Fibroblast of the aortic adventitia (primary cell): ENCODE measurements at places on chromosomes 11 and 22. TPM values are rescaled to one million over a fixed set of nuclear protein-coding genes. Genes with fewer than 3 reads are reported as not detected.

GRCh38 chr11:35102267-35102666 lies 36.7 kb upstream of the CD44 start:
- DNase-seq = peak; percentile 60

DNA sequence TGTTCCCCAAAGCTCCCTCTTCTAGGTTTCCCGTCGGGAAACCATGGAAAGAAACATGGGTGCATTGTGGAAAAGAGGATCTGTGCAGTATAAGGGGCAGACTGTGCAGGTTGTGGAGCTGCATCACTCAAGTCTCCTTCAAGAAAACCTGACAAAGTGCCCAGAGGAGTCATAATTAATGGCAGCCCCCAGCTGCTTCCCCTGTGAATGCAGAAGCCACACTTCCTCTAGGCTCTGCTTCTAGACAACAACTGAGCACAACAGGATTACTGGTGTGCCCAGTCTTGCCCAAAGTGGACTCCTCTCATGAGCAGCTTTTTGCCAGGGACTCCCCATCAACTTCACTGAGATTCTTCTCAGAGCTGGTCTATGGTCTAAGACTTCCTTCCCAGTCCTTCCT lies 42.6 kb upstream of the SCUBE2 start:
- DNase-seq = no peak

DNA sequence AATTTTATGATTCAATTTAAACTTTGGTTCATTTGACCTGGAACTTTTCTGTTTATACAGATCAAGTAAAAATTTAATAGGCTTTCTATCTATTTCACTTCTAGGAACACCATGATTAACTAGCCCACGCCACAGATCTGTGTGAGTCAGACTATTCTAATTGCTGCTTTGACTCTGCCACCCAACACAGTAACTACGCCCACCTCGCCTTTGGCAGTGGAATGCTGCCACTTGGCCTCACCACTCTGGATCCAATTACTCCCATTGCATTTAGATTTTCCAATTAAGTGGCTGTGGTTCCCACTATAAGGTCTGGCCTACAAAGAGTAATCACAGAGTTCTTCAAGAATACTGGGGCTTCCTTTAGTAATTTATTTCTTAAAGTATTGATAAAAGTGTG lies 46.6 kb upstream of the LIN7C start:
- DNase-seq = no peak

SAC3D1 gene
- total RNA-seq = 13.0 and 19.1 TPM in 2 replicates

SOX10 gene
- not detected in 2 replicates for total RNA-seq

- DNase-seq = no peak
Observed at GRCh38 chr11:128726458-128727139, 32.7 kb downstream of the FLI1 start.

TTC12 gene
- total RNA-seq = 9.8 and 12.7 TPM in 2 replicates

DNA sequence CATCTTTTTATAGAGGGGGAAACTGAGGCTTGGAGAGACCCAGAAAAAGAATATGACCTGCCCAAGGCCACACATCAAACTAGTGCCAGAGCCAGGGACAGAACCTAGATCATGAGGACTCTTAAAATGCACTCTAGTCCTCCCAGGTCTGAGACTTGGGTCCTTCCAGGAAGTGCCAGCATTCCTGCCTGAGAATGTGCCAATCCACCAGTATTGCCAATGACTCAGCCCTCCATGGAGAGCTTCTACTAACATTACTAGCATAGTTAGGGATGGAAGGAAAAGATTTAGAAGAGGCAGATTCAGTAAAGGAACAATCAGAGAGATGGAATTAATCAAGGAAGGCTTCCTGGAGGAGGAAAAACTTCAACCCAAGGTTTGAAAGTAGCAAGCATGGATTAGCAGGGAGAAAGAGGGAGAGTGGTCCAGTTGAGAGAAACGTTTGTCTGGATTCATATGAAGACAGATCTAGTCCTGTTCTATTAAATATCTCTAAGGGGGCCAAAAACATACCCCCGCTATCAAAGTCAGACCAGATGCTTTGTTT lies 20.1 kb upstream of the SMIM35 start:
- DNase-seq = peak; percentile 4

P2RX6 gene
- 0.63 and 5.9 TPM in 2 replicates for total RNA-seq

CNTN5 gene
- total RNA-seq = 0.90 TPM in 1 of 2 replicates, not detected in the other

POU2AF1 gene
- not detected in 2 replicates for total RNA-seq

DNA sequence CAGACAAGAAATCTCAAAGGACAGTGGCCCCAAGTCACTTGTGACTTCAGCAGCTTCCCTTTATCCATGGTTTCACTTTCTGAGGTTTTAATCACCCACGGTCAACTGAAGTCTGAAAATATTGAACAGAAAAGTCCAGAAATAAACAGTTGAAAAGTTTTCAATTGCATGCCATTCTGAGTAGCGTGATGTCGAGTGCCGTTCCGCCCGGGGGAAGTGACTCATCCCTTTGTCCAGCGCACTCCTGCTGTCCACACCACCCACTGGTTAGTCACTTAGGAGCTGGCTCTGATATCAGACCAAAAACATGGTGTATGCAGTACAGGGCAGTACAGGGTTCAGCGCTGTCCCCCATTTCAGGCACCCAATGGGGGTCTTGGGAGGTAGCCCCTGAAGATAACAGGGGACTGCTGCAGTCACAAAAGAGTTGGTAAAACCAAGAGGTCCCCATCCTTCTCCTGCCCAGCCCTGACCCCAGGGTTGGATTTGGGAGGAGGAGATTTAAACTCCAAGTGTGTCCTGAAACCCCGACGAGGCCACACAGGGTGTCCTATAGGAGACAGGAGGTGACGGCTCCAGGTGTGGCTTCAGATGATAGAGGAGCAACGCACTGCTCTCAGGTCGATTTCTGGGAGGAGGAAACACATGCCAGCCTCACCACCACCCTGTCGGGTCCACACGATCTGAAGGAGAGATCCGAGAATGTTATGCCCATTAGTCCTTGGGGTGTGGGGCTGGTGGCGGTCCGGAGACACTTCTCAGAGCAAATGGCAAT lies 390.1 kb downstream of the CTTN start:
- DNase-seq = peak; percentile 80

- no peak for DNase-seq
Observed at GRCh38 chr11:96028746-96029145, 104.8 kb upstream of the MTMR2 start.

DNA sequence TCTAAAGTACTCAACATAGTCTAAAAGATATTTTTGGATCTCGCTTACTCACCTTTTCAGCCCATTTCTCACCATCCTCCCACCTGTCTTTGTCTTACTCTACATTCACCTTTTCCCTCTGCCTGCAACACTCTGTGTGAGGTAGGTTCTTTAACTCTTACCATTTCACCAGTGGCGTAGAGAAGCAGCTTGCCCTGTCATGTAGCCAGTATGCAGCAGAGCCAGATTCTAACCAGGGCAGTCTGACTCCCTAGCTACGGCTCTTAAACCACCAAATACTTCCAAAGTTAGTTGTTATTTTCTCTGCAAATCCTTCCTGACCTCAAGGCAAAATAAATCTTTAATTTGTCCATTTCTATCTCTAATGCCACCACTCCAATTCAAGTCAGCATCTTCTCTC lies 7.5 kb downstream of the ALG8 start:
- no peak for DNase-seq

ACTN3 gene
- total RNA-seq = not detected in 2 replicates

SMIM38 gene
- total RNA-seq = 0.09 and 0.33 TPM in 2 replicates

AKIP1 gene
- total RNA-seq = 22.1 and 32.7 TPM in 2 replicates

DNA sequence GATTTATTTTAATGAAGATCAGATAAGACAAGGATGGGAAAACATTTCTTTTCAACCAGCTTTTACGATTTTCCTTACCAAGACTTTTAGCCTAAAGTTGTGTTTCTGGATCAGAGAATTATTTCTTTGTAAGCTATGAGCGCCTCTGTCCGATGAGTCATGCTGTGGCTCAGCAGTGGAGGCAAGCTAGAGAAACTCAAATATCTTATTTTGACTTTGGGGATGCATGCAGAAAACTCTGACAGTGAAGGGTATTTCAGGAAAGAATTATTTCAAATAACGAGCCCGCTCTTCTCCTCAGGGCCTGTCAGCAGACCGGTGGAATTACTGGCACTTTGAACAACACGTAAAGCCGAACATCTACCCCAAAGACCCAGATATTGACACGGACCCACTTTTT lies 77.9 kb upstream of the OR5AK2 start:
- peak; percentile 2 for DNase-seq

DYNC2H1 gene
- 74.0 and 99.0 TPM in 2 replicates for total RNA-seq

OR51I1 gene
- 0.09 TPM in 1 of 2 replicates, not detected in the other for total RNA-seq

- no peak for DNase-seq
Observed at GRCh38 chr22:30393322-30393680, 3.5 kb upstream of the SEC14L2 start.

- DNase-seq = no peak
Observed at GRCh38 chr11:65649656-65650546, 12.0 kb downstream of the SIPA1 start.

RBMXL2 gene
- not detected in 2 replicates for total RNA-seq

DPP3 gene
- total RNA-seq = 19.0 and 31.7 TPM in 2 replicates

- DNase-seq = peak; percentile 9
Observed at GRCh38 chr11:126893796-126894195, 106.8 kb downstream of the KIRREL3 start.

HORMAD2 gene
- total RNA-seq = not detected in 2 replicates

APOL4 gene
- 2.0 and 3.1 TPM in 2 replicates for total RNA-seq

DNA sequence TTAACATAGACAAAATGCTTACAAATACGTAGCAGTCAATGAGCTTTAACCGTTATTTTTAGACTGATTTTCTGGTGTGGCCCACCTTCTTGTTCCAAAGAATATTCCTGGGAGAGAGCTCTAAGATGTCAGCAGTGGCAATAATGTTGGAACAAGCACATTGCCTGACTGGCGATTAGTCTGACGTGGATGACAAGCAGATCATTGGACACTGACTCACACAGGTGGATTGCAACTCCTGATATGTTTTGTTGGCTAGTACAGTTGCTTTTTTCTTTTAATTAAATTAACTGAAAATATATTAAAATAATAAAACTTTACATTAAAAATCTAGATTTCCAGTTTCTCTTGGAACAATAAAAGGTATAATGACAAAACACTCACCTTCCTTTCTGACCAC lies 78.0 kb downstream of the TENM4 start:
- DNase-seq = no peak

- no peak for DNase-seq
Observed at GRCh38 chr22:46060292-46061123, 83.5 kb upstream of the WNT7B start.

DUSP8 gene
- total RNA-seq = 0.36 TPM in 1 of 2 replicates, not detected in the other

GRCh38 chr11:92739041-92739440 lies 230.4 kb upstream of the MTNR1B start:
- DNase-seq = peak; percentile 75

ZNF215 gene
- 1.2 and 3.5 TPM in 2 replicates for total RNA-seq

EFCAB6 gene
- 2.5 and 2.7 TPM in 2 replicates for total RNA-seq

MACROD1 gene
- total RNA-seq = 7.6 and 14.5 TPM in 2 replicates

UQCC3 gene
- total RNA-seq = 6.8 and 31.3 TPM in 2 replicates

SART1 gene
- 22.7 and 71.2 TPM in 2 replicates for total RNA-seq

JAML gene
- not detected in 2 replicates for total RNA-seq

DNA sequence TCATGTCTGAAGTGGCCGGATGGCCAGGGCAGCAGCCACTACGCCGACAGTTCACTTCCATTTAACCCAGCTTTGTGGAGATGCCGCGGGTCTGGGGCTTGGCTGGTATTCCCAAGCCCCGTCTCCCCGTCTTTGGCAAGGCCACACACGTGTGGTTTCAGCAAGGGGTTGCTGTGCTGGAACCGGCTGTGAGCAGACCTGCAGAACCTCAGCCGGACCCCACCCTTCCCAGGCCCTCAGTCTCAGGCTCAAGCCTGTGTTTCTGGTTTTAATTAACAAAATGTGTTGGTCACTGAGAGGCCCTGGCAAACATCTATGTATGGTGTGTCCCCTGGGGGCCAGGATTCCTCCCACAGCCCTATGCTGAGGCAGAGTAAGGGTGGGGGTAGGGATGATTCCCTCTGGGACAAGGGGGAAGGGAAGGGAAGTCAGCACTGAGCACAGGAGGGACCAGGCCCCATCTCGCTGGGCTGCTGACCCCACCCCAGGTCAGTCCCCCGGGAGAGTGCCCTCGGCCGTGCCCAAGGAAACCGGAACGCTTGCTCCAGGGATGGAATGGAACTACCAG lies 9.3 kb downstream of the OSBPL5 start:
- DNase-seq = peak; percentile 79

POTEH gene
- total RNA-seq = not detected in 2 replicates

- no peak for DNase-seq
Observed at GRCh38 chr11:105582497-105582896, 27.4 kb upstream of the GRIA4 start.

ANO9 gene
- not detected in 2 replicates for total RNA-seq

MMP10 gene
- total RNA-seq = 3.6 TPM in 1 of 2 replicates, not detected in the other

DNA sequence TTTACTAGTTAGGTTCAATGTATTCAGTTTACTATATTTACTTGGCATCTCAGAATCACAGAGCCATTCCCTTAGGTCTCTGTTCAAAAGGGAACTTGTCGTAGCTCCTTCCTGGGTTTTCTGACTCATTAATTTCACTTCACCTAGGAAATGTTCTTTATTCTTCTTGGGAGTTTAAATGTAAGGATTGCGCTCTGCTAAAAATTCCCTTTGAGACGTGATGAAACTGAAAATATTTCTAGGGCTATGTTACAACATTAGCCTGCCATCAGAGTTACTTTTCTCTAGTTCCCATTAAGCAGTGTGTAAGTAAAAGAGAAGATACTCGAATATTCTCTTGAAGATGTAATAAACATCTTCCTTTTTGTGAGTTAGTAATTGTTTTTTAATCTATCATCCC lies 209.5 kb downstream of the CASP12 start:
- no peak for DNase-seq
